ENCODE measurements at places on chromosomes 2 and 18. TPM values are rescaled to one million over a fixed set of nuclear protein-coding genes. Genes with fewer than 3 reads are reported as not detected.

The C2orf78 gene
- not detected for total RNA-seq

- no peak overlapping the region for H3K27ac ChIP-seq
- no peaks in the 10 kb centered on the region for H3K36me3 ChIP-seq
- DNase-seq: no peak
- no peak overlapping the region for H3K4me3 ChIP-seq
Measured at GRCh38 chr2:36530983-36531354, 67.0 kb downstream of the FEZ2 start.

DNA sequence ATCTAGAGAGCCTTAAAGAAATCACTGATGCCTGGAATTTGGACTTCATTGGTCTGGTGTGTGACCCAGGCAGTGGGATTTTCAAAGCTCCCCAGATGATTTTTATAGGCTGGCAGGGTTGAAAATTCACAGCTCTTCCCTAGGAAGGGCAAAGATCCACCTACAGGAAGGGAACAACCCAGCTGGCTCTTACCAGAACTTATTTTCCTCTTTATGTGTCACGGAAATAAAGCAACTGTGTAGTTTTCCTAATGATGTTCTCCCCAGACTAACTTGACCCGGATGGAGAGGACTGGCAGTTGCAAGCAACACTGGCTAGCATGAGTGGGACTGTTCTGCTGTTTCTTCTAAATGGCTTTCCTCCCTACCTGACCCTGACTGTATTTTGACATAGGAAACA is 235.6 kb downstream of the ALPK2 start:
- DNase-seq: no peak
- H3K4me3 ChIP-seq: no peak overlapping the region
- no peaks in the 10 kb centered on the region for H3K36me3 ChIP-seq
- no peak overlapping the region for H3K27ac ChIP-seq
- H3K4me1 ChIP-seq: peaks cover 8% of the 10 kb centered on the region
- no peaks in the 10 kb centered on the region for H3K27me3 ChIP-seq

- no peaks in the 10 kb centered on the region for H3K36me3 ChIP-seq
- no peak overlapping the region for H3K4me3 ChIP-seq
- no peaks in the 10 kb centered on the region for H3K4me1 ChIP-seq
- no peaks in the 10 kb centered on the region for H3K27me3 ChIP-seq
- no peak for DNase-seq
- no peak overlapping the region for H3K27ac ChIP-seq
Measured at GRCh38 chr18:31380912-31381311, 4.3 kb downstream of the DSG4 start.
